Lung (tissue), 17 donors: ENCODE measurements at places on chromosomes 12 and 14. TPM values are rescaled to one million over a fixed set of nuclear protein-coding genes. Genes with fewer than 3 reads are reported as not detected.

KRT75 gene
- total RNA-seq = not detected

SH2B3 gene
- 46.0 TPM for total RNA-seq

LALBA gene
- total RNA-seq = not detected

DNA sequence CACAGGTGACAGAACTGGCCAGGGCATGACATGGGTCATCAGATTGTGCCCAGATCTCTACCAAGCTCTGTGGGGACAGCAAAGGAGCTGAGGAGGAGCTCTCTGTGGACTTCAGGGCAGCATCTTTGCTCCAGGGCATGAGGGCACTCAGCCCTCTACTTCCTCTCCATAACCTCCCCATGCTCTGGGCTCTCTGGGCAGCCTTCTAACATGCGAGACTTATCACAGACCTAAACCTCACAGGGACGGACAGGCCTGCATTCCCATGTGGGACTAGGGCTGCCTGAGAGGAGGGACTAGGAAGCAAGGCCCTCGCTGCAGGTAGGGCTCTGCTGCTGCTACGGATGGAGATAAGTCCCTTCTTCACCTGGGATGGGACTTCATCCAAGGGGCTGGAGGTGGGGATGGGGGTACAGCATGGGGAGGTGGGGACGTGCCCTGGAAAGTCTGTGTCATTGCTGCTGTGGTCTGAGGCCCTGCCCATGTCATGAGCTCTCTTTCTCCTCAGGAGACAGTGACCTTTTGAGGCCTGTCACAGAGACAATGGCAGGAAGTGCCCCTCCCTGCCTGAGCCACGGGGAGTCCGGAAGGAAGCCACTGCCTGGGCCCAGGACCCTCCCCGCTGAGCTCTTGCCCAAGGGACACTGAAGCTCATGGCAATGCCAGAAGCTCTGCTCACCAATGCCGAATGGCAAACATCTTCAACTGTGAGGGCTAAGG is 44.1 kb downstream of the PITPNM2 start:
- no peak for DNase-seq

- no peak for DNase-seq
These were observed 78.8 kb downstream of the ERC1 start for GRCh38 chr12:1069846-1070245.

DNA sequence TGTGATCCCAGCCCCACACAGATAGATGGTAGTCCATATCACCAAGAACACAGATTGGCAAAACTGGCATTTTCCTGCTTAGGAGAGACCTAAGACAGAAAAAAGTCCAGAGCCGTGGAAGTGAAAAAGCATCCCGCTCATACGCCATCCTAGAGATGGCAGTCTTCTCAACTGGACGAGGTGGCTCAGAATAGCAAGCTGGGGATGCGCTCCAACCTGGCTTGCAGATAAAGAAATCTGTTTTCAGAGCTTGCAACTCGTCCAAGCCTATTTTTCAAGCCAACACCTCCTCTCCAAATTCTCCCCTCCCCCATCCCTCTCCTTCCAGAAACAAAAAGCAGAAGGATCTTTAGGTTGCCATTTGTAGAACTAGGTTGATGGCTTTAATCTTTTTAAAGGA is 74.3 kb upstream of the OTX2 start:
- no peak for DNase-seq
